ENCODE measurements at places on chromosomes 11 and 22.

DNA sequence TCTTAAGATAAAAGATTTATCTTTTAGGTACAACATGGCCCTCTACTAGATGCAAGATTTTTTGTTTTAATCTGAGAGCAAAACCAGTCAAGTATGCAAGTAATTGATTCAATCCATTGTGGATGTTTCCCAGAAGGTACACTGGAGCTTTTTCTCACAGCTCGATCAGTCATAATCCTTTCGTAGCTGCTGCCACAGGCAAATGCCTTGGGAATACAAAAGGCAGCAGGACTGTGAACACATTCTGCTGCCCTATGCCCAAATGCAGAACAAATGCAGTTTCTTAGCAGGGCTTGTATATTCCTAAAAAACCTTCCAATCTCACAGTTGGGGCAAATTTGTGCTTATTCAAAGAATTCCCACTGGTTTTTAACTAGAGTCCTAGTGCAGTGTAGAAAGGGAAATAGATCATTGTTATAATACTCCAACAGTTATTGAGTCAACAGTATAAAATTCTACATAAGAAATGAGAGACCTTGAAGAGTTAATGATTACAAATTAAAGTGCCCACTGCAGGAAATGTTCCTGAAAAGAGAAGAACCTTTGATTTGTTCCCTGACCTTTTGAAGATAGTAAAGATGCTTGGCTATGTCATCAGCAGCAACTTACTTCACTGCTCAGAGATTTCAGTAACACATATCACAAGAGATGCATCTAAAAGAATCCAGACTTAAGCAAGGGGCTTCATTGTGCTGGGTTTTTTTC lies 14.1 kb downstream of the LPXN start:
- no peak for DNase-seq

- no peak for DNase-seq
These were observed 108.9 kb upstream of the NAV2 start for GRCh38 chr11:19603771-19604170.

DNA sequence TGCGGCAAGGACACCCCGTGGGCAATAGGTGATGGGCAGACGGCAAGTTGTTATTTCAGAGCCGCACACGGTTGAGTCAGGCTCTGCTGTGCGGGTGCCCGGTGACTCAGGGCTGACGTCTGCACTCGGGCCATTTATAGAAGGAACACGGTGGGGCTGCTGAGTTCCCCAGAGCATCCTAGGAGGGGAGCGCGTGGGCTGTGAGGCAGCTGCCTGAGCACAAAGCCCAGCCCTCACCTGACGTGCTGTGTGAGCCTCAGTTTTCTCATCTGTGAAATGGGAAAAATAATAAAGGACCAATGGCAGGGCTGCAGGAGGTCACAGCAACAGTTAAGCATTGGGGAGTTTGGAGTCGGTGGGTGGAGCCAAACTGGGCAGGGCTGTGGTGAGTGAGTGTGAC lies 11.3 kb upstream of the RHOD start:
- DNase-seq = no peak

DNA sequence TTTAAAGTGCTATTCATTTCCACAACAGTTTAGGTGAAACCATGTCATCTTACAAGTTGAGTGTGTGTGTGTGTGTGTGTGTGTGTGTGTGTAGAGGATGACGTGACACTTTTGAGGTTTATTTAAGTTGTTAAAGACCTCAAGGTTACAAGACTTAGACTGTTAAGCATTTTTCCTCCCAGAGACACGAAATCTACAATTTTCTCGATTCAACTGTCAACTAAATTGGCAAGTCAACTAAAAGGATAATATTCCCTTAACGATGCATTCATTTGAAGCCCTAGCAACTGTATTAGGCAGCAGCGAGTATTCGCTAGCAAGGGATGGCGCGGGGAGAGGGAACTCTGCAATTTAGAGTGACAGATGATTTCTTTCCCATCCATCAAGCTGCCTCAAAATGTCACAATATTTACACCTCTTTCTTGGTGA lies 17.6 kb upstream of the BDNF start:
- no peak for DNase-seq

DNA sequence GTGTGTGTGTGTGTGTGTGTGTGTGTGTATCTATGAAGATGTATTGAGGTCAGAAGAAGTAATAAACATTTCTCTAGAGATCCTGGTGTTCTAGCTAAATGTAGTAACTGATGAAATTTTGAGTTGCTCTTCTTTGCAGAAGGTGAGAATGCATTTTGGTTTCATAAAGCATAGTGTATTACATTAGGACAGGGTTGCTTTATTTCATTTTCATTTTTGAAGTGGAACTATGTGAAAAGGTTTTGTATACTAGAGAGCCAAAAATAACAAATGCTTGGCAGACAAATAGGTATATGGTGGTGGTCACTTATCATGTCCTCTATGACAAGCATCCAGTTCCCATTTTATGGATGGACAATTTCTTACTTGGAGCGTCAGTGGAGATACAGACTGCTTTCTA lies 99.0 kb downstream of the CASP12 start:
- no peak for DNase-seq

- no peak for DNase-seq
These were observed 6.7 kb upstream of the SLC6A5 start for GRCh38 chr11:20592741-20593140.

DNA sequence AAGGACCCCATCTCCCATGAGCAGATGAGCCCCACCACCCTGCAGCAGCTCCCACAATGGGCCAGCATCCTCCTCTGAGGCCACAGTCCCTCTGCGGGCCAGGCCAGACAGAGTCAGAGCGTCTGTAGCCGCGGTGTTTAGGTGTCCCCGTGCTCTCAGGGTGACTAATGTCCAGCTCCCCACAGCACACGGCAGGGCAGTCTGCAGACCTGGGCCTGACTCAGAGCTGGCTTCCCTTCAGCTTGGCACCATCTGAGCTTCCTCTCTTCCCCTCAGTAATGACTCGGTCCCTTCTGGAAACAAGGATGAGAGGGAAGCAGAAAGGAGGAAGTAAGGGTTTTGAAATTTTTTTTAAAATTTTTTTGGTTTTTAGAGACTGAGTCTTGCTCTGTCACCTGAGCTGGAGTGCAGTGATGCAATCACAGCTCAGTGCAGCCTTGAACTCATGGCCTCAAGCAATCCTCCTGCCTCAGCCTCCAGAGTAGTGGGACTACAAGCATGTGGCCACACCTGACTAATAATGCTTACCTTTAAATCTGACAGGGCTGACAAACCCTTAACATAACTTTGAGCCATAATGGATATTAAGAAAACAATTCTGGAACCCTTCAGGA lies 28.5 kb downstream of the LRRC74B start:
- no peak for DNase-seq

GRCh38 chr11:69483691-69484426 lies 2.4 kb downstream of the LINC01488 start:
- DNase-seq = no peak

DNA sequence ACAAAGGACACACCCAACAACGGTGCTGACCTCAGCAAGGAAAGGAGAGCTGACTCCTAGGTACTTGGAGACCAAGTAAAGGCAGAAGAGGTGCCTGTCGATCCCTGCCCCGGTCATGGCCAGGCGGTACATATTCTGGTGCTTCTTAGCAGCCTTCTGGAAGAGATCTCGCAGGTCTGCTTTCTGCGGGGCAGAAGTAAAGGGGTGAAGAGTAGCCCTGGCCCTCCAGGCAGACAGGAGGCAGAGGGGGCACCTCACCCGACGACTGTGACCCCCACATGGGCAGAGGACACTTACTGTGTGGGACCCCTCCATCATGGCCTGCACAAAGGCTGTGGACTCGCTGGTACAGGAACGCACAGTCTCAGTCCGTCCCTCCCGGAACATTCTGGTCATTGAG lies 7.4 kb downstream of the CPT1B start:
- DNase-seq = no peak

- no peak for DNase-seq
These were observed 63.7 kb downstream of the COPB1 start for GRCh38 chr11:14435717-14436512.

DNA sequence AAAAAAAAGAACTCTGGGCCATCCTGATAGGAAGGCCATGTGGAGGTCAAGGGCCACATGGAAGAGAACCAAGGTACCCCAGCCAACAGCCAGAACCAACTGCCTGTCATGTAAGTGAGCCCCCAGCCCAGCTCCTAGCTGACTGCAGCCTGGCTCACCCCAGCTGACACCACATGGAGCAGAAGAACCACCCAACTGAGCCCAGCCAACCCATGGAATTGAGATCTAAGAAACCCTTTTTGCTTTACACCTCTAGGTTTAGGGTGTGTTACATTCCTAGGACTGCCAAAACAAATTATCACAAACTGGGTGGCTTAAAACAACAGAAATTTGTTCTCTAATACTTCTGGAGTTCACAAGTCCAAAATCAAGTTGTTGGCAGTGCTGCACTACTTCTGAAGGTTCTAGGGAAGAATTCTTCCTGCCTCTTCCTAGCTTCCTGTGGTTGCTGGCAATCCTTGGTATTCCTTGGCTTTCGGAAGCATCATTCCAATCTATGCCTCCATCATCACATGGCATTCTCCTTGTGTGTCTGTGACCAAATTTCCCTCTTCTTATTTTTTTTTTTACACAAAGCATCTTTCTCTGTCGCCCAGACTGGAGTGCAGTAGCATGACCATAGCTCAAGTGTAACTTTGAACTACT lies 4.4 kb downstream of the C11orf86 start:
- DNase-seq = no peak

DNA sequence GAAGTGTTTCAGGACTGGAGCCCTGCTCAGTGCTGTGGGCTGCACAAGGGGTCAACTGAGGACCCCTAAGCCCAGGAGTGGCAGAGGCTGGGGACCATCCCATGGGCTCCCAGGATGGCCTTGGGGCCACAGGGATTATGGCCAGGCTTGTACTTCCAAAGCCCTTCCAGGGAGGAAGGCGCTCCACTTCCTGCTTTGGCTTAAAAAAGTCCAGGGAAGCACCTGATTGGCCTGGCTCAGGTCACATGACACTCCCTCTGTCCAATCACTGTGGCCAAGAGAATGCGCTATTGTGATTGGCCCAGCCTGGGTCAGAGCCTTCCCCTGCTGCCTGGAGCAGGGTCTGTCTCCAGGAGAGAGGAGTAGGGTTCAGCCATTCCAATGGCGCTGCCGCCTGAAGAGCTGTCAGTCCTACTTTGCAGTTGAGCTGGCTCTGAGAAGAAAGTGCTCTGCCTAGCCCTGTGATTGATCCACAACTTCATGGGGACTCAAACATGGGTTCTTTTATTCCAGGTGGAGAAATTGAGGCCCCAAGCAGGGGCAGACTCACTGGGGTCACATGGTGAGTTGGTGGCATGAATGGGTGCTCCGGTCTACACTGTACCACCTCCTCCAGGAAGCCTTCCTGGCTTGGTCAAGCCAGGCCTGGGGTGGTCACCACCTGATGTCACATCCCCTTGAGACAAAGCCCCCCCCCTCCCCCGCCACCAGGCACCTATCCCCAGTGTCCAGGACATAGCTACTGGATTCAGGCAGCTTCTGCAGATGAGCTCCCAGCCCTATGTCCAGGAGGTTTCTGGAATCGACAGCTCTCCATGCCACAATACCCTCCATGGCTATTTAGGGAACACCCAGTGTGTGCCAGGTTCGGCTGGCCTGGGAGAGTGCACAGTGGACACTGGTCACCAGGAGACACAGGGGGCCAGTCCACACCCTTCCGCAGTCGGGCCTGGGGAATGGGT lies 48.2 kb downstream of the RTN4R start:
- no peak for DNase-seq

DNA sequence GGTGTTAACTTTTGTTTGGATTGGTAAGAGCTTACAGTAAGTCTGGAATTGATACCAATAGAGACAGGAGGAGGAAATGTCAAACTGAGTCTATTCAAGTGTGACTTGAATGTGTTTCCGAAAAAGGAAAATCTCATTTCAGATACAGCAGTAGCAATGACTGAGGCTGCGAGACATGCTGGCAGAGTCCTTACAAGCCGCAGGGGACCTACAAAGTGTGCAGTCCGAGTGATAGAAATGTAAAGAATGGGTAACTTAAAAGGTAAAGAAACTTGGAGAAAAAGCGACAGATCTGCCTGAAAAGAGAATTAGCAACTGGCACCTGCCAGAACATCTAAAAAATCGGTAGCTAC lies 444 bp downstream of the CWF19L2 start:
- no peak for DNase-seq

DNA sequence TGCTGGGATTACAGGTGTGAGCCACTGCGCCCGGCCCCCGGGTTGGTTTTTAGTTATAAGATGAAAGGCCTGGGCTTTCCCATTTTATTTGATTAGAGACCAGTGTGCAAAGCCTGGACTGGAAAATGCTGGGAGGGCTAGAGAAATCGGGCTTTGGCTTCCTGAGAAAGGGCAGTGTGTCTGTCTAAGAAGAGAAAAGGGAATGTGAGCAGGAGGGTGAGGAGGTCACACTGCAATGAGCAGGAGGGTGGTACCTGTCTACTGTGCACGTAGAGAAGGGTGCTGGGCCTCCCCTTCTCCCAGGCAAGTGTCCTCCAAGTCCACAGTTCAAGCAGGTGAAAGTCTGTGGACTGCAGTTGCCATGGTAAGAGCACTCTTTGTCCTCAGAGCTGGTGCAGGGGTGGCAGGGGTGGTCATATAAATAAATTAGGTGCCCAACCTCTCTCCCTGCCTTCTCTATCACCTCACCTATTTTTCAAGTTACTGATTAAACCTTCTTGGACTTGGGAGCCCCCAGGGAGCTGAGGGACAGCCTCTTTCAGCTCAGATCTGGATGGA lies 30.8 kb downstream of the SLC5A1 start:
- DNase-seq = no peak

- DNase-seq = no peak
These were observed 4.7 kb downstream of the CTSC start for GRCh38 chr11:88332851-88333250.

GRCh38 chr11:131295986-131296385 lies 74.4 kb upstream of the NTM start:
- no peak for DNase-seq

- DNase-seq = no peak
These were observed 888.5 kb downstream of the NTM start for GRCh38 chr11:132258875-132259274.

DNA sequence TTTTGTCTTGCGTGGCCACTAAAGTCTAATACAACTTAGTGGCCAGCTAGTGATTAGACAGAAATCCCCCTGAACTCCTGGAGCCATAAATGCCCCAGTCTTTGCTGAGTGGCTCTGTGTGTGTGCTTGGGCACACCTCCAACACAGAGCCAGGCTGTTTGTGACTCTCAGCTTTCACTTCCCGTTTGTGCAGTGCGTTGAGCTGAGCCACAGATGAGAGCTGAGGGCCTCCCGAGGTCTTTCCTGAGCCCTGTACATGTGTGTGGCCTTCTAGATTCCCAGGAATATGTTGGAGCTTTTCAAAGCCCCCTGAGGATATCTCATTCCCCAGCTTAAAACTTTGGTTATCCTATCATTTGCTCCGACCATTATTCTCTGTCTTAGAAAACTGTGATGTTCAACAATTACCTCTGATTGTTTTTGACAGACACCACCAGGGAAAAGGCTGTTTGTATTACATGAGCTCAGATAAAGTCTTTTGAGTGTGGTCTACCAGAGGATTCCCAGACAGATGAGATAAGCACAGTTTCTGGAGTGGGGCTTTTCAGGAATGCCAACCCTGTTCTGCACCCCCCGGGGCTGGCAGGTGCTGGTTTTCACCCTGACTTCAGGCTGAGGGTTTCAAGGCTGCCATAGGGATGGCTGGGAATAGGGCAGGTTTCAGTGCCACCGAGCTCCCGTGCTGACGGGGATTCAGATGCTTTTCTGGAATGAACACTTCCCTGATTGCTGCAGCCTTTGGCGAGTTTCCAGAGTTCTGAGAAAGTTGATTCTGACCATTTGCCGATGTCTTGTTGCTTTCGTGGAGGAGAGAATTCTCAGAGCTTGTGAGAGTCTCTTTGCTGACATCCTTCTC lies 23.8 kb downstream of the IGHMBP2 start:
- DNase-seq = no peak

- no peak for DNase-seq
These were observed 655.7 kb upstream of the KIRREL3 start for GRCh38 chr11:127656116-127656836.

Data from stimulated activated CD8-positive, alpha-beta memory T cell treated with anti-CD3 and anti-CD28 coated beads, Interleukin-15, amount 100 ng/mL, for 1 hour (primary cell).